ENCODE measurements at places on chromosomes 11 and 22.

DNA sequence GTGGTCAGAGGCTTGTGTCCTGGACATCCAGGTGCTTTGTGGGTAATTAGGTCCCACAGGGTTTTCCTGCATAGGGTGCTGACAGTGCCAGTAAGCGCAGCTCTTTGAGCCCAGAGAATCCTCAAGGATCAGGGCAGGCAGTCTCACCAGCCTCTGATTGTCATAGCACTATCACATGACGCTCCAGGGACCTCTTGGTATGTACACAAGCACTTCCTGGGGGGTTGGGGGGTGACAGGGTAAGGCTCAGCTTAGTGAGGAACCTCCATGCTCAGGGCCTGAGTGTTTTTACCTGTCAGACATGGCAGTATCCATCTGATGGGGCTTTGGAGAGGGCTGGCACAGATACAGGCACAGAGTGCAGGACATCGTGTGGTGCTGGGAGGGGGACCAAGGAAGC, 27.9 kb upstream of the SUSD2 start:
- DNase-seq: no peak

DNA sequence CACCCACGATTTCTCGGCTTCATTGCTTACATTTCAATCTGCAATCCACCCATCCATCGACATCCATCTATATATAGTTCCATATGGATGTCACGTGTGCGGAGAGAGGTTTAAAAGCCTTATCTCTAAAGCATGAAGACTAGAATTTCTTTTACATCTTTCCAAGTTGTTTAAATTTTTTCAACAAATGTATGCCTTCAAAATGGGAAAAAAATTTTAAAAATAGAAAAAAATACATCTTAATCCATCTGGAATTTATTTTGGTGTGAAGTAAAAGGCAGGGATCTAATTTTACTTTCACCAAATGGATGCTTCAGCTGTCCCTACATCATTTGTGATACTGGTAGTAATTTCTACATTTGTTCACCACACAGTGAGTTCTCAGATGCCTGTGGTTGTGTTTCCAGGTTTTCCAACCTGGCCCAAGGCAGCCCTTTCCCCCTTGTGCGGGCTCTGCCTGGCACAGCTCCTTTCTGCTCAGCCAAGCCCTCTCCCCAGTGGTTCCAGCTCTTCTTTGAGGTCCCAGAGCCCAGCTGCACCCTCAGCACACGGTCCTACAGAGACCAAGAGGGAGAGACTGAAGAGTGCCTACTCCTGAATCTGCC, 37.6 kb upstream of the KLHL35 start:
- no peak for DNase-seq

DNA sequence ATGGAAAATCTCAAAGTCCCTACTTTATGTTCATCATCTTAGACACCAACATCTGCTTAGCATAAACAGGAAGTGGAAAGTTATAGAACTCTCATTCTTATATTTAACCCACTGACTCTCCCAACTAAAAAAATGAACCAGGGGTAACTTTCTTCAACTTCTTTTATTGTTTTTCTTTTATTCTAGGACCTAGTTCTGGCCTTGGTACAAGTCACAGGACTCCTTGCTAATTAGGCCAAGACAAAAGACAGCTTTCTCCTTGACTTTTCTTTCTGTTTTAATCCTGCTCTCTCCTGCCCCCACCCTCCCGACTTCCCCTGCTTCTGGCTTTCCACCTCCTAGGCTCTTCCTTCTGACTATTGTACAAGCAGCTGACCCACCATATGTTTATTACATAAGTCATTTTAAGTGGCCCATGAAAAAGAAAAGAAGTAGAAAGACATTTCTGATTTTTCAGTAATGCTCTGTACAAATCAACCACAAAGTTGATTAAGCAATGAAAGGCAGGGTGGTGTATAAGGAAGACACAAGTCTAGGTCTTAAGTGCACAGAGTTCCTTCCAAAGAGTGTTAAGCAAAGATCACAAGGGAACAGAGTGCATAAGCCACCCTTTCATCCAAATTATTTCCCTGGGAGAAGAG, 18.3 kb downstream of the JAML start:
- DNase-seq: no peak

DNA sequence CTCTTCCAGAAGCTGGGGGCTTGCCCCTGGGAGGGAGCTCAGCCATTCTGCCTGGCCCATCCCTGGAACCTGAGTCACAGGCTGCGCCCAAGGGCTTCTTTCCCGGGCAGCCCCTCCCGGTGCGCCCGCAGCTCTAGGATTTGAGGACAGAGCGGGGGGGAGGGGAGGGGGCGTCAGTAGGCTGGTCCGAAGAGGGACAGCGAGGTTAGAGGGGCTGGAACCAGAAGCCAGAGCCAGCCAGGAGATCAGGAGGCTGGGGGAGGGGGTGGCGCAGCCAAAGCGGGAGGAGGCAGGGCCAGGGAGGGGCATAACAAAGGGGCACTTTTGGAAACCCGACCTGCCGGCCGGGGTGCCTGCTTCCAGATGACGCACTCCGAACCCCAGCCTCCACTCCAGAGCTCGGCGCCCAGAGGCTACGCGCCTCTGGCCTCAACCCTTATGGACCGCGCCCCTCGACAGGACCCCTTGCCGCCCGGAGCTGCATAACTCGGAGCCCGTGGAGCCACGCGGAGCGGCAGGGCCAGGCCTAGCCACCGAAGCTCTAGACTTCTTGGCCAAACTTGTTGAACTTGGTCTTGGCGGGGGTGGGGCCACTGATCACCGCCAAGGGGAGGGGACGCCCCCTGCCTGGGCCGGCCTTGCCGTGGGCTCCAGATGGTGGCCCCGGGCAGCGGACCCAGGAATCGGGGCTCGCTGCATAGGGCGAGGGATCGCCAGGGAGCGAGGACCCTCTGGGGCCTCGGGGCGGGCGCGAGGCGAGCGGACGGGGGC, 744 bp downstream of the PACSIN3 start:
- DNase-seq: no peak

DNA sequence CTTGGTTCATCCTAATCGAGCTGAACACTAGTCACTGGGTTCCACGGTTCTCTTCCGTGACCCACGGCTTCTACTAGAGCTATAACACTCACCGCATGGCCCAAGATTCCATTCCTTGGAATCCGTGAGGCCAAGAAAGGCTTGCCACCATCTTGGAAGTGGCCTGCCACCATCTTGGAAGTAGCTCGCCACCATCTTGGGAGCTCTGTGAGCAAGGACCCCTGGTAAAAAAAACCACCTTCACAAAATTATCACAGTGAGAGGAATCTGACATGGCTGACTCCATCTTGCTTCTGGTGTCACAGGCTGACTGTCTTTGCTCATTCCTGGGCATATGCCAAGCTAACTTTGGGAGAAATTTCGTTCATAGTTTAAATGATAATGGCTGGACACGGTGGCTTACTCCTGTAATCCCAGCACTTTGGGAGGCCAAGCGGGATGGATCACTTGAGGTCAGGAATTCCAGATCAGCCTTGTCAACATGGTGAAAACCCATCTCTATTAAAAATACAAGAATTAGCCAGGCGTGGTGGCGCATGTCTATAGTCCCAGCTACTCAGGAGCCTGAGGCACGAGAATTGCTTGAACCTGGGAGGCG, 18.9 kb upstream of the KCTD14 start:
- DNase-seq: no peak

GRCh38 chr22:44211256-44211945, 30.7 kb downstream of the PARVG start:
- DNase-seq: no peak

DNA sequence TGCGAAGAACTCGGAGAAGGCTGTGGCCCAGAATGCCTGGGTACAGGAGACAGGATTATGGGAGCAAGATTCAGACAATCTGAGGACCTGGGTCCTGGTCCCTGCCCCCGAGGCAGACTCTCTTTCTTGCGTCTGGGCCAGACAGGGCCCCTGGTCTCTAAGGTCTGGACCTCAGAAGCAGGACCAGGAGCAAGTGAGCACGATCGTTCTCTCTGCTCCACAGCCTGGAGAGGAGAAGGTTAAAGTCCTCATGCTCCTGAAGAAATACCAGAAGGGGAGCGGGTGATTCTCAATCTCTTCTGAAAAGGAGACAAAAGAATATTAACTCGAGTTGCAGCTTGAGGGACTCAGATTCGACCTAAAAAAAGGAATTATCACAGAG, 349.9 kb downstream of the CADM1 start:
- DNase-seq: no peak

- no peak for DNase-seq
Measured at GRCh38 chr11:14144934-14145333, 182.4 kb downstream of the SPON1 start.

- no peak for DNase-seq
Measured at GRCh38 chr22:42416671-42417230, 15.5 kb downstream of the NFAM1 start.

DNA sequence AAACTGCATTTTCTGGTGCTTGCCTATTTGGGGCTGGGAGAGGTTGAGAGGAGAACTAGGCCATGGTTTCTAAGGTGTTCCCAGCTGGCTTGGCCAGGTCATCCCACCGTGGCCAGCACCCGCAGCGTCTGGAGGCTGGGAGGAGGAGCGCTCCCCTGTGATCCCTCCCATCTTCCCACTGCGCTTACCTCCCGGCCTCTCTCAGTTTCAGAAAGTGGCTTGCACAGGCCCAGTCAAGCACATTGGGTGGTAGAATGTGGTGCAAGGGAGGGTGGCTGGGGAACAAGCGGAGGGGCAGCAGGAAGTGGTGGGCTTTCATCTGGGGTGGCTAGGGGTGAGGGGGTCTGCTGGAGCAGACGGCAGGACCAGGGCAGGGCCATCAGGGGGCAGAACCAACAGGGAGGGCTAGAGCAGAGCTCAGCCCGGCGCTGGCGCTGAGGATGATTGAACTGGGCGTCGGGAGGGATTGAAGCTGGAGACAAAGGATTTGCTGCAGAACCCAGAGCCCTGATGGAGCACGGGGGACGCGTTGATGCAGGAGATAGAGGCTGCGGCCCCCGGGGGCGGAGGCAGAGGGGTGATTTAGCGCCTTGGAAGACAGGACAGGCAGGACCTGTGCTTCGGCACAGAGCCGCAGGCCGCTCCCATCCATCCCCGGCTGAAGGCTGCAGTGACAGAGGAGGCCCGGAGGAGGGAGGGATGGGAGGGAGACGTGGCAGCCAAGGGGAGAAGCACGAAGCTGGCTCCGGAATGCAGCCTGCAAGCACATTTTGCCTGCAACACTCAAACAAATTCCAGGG, 76.0 kb downstream of the TRIM29 start:
- no peak for DNase-seq

DNA sequence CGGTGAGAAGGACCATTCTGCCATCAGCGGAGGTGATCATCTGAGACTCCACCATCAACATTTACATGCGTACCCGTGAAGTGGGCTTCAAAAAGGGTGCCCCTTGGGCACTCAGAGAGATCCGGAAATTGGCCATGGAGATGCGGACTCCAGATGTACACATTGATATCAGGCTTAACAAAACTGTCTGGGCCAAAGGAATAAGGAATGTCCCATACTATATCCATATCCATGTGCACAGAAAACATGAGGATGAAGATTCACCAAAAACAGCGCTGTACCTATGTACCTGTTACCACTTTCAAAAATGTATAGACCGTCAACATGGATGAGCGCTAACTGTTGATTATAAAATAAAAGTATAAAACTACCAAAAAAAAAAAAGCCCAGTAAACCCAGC, 10.8 kb downstream of the HSPA8 start:
- no peak for DNase-seq

DNA sequence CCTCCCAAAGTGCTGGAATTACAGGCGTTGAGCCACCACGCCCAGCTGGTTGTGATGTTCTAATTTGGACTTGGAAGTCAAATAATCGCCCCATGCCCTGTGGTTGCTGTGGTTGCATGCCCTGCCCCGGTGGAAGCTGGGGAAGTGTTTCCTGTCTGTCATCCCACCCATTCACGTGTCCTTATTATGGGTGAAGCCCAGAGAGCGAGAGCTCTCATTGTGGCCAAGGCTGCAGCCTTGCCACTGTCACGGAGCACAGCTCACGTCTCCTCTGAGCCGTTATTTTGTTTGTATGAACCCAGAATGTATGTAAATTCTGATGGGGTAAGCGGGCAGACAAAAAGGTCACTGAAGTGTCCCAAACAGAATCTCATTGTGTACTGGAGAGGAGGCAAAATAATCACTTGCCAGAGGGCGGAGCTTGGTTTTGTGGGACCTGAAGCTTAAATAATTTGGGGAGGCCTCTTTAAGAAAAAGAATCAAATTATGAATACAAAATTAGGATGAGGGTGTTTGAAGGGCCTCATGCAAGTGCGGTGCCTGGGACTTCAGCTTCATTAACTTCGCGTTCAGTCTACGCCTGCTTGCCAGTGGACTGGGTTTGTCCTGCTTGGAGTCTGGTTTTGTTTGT, 25.8 kb upstream of the TREH start:
- no peak for DNase-seq

DNA sequence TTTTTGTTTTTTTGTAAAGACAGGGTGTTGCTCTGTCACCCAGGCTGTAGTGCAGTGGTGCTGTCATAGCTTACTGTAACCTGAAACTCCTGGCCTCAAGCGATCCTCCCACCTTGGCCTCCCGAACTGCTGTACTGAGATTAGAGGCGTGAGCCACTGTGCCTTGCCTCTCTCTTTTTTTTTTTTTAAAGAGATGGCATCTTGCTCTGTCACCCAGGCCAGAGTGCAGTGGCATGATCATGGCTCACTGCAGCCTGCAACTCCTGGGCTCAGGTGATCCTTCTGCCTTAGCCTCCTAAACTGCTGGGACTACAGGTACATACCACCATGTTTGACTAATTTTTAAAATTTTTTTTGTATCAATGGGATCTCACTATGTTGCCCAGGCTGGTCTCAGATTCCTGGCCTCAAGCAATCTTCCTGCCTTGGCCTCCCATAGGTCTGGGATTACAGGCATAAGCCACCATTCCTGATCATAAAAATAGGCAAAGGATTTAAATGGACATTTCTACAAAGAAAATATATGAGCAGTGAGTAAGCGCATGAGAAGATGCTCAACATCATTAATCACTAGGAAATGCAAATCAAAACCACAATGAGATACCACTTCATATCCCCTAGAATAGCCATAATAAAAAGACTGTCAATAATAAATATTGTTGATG, 17.3 kb upstream of the CLNS1A start:
- DNase-seq: no peak

DNA sequence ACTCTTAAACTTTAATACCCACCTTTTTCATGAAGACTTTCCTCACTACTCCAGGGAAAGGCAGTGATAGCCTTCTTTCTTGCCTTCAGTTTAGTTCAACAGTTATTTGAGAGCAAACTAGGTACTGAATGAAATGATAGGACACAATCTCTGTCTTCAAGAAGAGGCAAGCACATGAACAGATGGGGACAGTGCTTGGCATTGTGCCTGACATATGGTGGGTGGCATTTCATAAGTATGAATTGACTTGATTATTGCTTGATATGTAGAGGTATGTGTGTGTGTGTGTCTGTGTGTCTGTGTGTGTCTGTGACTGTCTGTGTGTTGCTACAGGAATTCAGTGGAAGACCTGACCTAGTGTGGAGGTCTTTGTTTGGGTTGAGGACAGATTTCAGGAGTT, 504.1 kb downstream of the NELL1 start:
- no peak for DNase-seq

All from NCI-H510A (cell line).